ENCODE measurements at places on chromosomes 2 and 18.

- DNase-seq = no peak
These were observed 48.3 kb downstream of the RHBDD1 start for GRCh38 chr2:226884166-226884565.

- no peak for DNase-seq
These were observed 30.3 kb downstream of the TNP1 start for GRCh38 chr2:216829533-216829932.

DNA sequence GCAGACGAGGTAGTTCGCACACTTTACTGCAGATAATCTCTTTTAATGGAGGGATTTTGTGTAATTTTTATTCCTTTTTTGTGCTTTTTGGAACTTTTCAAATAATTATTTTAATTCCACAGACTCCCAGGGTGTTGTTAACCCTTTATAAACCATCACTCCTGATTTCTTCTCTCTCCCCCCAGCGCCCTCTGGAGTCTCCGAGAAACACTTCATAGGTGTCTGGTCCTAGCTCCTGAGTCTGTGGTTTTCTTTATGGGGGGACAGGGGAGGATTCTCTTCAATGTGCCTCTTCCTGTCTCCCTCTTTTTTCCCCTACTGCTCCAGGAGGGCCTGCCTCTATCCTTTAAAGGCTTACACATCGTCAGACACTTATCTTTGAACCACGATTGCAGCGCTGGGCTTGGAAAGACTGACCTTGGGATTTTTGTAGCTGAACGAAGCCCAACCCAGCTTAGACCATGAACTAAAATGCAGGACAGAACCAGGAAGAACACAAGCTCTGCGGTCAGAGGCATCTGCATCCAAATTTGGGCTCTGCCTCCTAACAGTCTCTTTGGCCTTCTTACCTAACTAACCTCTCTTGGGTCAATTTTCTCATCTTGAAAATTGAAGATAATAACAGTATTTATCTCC, 7.1 kb upstream of the PKDCC start:
- peak; percentile 51 for DNase-seq

DNA sequence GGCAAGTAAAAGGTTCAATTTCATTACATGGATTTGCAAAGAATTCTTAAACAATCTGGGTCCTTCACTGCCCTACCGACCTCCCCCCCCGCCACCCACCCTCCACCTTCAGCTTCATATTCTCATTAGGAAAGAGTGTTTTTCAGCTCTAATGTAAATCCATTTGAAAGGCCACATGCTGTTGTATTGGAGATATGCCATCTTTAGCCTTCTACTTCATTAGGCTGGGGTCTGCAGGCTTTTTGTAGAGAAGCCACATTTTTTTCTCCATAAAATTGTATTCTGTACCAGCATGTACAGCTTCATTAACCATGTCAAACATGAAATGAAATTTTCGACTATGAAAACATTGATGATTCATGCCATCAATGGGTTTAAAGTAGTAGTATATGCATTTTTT, 42.8 kb upstream of the THUMPD2 start:
- no peak for DNase-seq

DNA sequence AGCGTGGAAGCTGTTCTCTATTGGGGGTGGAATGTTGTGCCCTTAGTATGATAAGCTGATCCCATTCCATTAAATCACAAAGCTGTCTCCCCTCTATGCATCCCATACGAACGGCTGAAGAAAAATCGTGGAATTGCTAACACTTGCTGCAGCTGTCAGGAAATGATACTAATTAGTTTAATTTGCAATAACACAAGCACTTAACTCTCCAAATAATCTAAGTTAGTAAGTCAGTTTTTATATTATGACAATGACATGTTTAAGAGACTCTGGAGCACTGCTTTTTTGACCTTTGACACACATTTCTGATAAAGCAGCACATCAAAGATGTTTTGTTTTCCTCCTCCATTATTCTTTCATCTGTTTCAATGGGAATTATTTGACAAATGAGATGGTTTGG, 123.7 kb upstream of the SATB2 start:
- DNase-seq = no peak
